ENCODE measurements at places on chromosomes 13 and 19.

DNA sequence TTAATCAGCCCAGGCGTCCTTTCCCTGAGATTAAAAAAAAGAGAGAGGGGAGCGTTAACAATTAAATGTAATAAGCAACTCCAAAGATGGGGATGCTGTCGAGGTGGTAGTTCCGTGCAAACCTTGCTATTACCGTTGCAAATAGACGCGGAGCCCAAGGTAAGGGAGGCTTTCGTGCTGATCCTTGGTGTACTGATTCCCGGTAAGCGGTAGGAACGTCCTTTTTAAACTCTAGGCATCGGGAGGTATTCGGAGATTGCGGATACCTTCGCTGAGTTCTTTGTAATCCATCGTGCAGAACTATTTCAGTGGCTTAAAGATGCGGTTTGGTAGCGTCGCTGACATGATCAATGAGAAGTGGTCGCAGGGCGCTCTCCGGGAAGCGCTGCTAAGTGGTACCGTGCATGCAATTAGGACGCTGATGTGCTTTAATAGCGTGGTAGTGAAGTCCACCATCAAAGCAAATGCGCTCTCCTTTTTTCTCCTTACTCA is 3.1 kb downstream of the SLITRK5 start:
- no peak for DNase-seq

GRCh38 chr19:55173714-55174409 is 6.2 kb downstream of the SYT5 start:
- peak; percentile 35 for DNase-seq

GRCh38 chr13:29830000-29830399 is 20.4 kb downstream of the UBL3 start:
- DNase-seq: no peak

- DNase-seq: no peak
These were observed 27.9 kb downstream of the FAM124A start for GRCh38 chr13:51249770-51250741.

GRCh38 chr19:48477698-48478338 is 8.6 kb downstream of the CYTH2 start:
- DNase-seq: no peak

DNA sequence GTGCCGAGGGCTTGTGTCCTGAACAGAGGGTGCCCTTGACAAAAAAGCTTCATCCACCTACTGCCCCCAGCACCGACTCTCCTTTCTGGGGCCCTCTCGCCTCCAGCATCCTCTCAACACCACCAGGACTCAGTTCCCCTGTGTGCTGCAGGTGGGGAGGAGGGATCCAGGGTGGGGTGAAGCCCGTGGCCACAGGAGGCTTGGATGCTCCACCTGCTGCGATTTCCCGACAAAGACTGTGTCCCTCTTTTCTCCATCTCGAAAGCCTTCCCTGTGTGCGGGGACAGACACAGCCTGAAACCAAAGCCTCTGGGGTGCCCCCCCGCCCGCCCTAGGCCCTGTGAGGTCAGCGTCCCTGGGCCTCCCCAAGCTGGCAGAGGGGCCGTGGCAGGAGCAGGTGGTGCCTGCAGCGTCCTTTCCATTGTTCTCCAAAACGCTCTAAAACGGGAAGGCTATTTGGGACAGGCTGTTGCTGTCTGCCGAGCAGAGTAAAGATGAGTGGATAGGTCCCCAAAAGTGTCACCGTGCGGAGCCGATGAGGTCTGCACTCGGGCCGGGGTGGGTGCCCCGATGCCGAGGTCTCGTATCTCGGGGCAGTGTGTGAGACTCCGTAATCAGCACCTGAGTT is 185.7 kb downstream of the PTPRS start:
- no peak for DNase-seq

DNA sequence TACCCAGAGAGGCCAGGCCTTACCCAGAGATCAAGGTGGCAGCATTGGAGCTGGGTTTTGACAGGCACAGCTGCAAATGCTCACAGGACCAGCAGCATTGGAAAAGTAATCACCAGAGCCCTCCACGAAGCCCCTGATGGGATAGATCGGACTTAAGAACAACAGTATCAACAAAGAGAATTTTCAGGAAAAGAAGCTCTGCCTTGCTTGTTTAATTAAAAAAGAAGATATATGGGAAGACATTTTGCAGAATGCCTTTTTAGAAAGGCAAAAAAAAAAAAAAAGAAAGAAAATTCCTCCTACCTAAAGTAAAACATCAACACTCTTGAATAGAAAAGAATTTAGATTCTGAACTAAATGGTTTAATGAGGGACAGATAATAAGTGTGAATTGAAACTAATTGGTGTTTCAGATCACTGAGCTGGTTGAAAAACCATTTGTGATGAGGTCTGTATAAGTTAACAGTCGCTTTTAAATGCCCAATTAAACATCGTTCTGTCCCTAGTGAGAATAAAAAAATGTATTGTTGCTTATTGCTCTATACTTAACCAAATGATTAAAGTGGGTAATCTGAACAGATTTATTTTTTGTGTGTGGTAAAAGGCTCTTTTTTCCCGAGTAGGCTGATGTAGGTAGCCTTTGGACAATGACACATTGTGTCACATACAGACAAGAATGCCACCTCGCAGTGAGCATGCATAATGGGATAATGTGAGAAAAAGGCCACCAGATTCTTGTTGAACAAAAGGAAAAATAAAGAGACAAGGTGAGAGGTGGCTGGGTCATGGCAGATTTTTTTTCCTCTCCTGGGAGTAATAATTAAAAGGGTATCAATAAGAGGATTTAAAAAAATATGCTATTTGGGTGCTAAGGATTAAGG is 93.0 kb upstream of the ARGLU1 start:
- no peak for DNase-seq

- DNase-seq: no peak
These were observed 49.7 kb downstream of the COMP start for GRCh38 chr19:18741124-18742121.

- DNase-seq: no peak
These were observed 32.3 kb downstream of the COL4A1 start for GRCh38 chr13:110274687-110275086.

DNA sequence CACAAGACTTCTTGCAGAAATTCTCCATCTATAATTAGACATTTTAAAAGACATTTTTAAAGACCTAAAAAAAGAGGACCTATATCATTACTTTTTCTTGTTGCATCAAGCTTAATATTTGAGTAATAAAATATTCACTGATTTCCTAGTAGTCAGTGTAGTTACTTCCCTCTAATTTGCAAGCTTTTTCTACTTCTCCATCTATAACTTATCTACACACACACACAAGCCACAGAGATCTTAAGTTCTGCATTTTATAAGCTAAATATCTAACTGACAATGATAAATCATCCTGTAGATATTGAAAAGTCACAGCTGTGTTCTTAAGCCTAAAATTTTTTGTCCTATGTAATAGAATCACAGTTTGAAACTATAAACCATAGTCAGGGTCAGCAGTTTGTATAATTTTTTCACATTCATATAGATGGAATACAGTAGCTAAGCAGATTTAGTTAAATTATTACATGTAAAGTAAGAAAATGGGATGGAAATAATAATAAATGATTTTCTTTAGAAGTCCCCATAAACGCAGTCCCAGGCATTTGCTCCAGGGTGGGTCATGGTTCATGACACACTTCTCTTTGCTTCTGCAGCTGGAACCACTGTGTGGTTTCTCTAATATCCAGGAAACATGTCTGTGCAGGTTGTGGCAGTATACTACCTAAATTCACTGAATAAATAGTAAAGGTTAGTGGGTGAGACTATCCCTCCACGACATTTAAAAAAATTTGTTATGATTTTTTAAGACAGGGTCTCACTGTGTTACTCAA is 60.2 kb downstream of the ESD start:
- DNase-seq: no peak

DNA sequence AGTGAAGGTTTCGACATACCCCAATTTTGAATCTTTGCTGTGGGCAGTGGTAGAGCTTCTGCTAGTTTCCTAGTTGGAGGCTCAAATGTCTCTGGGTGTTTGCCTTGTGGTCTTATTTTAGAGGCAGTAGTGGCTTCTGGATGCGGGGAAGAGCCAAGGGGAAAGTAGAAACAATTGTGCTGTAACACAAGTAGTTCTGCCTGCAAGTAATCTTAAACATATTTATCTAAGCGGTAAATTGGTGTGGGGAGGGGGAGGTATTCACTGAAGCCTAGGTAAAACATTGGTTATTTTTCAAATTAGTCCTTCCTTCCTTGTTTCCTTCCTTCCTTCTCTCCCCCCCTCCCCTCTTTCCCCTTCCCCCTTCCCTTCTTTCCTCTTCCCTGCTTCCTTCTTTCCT is at the start of gene PCDH20:
Gene PCDH20, minus strand, starts transcription at position 101 of the 400 bp plus-strand sequence. CDS start 691 bp downstream, outside the sequence.
- DNase-seq: no peak

DNA sequence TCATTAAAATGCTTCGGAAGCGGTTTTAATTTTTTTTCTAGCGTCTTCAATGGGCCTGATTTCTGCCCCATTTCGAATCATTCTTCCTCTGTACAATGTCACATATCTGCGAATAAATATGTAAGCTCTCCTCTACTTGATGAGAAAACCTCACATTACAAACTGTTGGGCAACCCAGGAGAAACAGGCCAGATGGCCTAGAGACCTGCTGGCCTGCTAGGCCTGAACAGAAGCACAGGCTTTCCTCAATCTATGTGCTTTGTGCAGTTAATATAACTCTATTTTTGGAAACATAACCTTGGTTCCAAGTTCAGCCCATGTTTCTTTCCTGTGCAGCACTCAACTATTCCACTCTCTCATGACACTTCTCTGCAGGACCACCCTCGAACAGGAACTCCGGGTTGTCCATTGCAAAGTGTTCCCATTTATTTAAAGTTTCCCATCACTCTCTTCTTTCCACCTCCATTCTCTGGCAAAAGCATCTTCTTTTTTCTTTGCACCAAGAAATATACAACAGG is 42.0 kb downstream of the DCLK1 start:
- no peak for DNase-seq

DNA sequence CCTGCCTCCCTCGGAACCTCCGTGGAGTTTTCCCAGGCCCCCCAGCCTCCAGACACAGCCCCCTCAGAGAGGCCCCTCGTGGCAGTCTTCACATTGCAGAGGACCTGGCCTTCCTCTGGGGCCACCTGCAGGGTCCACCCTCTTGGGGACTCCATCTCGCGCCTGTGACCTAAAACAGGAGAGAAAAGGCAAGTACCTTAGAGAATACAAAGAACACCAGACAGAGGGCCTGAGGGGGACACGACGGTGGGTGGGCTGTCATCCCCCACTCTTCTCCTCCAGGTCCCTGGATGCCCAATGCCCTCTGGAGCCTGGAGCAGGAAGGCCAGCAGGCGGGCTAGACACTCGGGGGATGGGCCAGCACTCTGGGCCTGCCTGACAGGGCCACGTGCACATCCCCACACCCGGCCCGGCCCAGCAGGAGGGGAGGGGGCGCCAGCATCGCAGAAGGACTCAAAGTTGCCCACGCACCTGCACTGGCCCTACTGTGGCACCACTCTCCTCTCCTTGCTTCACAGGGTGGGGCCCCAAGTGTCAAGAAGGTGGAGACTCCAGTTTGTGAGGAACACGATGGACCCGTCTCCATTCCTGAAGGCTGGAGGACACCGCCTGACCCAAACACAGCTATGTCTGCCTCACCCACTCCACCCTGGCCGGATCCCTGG is 4.3 kb upstream of the A1BG start:
- DNase-seq: no peak

- no peak for DNase-seq
These were observed 28.2 kb downstream of the DACH1 start for GRCh38 chr13:71838842-71839241.

- DNase-seq: no peak
These were observed at the start of gene TMEM150B for GRCh38 chr19:55325172-55325571. Gene TMEM150B (minus strand): TSS chr19:55325341. CDS start chr19:55321036, 4,305 bp downstream.

DNA sequence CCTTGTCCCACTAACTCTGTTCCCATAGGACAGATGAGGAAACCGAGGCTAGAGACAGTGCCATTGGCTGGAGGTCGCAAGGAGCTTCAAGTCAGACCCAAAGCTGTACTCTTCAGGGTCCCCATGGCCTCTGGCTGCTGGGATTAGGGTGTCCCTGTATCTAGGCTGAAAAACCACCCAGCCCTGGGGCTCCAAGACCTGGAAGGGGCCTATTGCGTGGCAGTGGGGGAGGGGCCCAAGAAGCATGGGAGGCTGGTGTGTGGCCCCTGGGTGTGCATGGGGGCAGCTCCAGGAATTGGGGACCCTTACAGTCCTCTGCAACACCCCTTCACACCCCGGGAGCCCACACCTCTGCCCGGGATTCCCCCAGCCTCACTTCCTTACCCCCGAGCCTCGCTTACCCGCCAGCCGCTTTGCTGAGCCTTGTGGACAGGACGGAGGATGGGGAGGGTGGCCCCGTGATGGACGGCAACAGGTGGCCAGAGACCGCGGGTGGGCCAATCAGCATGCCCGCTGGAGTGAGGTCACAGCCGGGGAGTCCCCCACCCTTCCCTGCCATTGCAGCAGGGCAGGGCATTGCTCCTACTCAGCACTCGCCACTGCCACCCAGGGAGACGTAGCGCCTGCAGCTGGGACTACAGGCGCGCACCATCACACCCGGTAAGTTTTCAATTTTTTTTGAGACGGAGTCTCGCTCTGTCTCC is at the start of gene JSRP1:
Gene JSRP1, minus strand, starts transcription at position 436 of the 704 bp plus-strand sequence. CDS start 1,103 bp downstream, outside the sequence.
- no peak for DNase-seq

GRCh38 chr19:48617146-48617937 is 1.6 kb downstream of the RPL18 start:
- DNase-seq: no peak

DNA sequence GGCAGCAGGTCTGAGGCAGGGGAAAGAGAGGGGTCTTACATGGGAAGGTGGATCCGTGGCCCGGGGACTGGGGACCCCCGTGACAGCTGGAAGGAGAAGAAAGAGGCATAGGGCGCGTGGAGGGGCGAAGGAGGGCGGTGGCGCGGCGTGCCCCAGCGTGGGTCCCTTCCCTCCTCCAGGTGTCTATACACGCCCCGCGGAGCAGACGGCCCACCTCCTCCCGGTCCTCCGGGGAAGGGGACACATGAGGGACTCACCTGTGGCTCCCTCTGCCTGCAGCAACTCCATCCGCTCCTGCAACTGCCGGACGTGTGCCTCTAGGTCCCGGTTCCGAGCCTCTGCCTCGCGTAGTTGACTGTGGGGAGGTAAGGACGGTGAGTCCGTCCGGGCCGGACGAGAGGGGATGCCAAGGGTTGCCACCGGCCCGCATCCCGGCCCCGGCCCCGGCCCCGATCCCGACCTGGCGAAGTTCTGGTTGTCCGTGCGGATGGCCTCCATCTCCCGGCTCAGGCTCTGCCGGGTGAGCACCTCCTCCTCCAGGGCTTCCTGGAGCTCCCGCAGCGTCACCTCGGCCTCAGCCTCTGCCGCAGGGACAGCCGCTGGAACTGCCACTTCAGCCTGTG is 2.4 kb upstream of the SIX5 start:
- DNase-seq: no peak

All from fibroblast of skin of left biceps (primary cell).